ENCODE measurements at places on chromosomes 7 and 10. TPM values are rescaled to one million over a fixed set of nuclear protein-coding genes. Genes with fewer than 3 reads are reported as not detected.

KLF14 gene
- not detected for total RNA-seq

RTKN2 gene
- 3.7 TPM for total RNA-seq

CPA2 gene
- total RNA-seq: not detected

OR6B1 gene
- total RNA-seq: not detected

HDAC9 gene
- total RNA-seq: 101 TPM

GTF2IRD2 gene
- total RNA-seq: 27.5 TPM

PKD2L1 gene
- total RNA-seq: 0.25 TPM

CRPPA gene
- 4.4 TPM for total RNA-seq

ENTPD1 gene
- total RNA-seq: 6.9 TPM

ERVW-1 gene
- total RNA-seq: not detected

GPC2 gene
- total RNA-seq: 44.3 TPM

CNTNAP2 gene
- 83.8 TPM for total RNA-seq

TWIST1 gene
- total RNA-seq: 0.74 TPM

SGMS1 gene
- total RNA-seq: 26.6 TPM

NUDCD3 gene
- 112 TPM for total RNA-seq

ALOX5 gene
- 0.98 TPM for total RNA-seq

HOXA2 gene
- total RNA-seq: not detected

PTPRZ1 gene
- 359 TPM for total RNA-seq

SNX10 gene
- 17.7 TPM for total RNA-seq

ASZ1 gene
- total RNA-seq: not detected

GOLGA7B gene
- 17.7 TPM for total RNA-seq

VWDE gene
- total RNA-seq: 0.25 TPM

FXYD4 gene
- not detected for total RNA-seq

HNRNPH3 gene
- total RNA-seq: 67.4 TPM

MACC1 gene
- 0.25 TPM for total RNA-seq

HSPA12A gene
- 38.8 TPM for total RNA-seq

PRLHR gene
- 2.0 TPM for total RNA-seq

KCP gene
- 0.25 TPM for total RNA-seq

ELAPOR2 gene
- 22.4 TPM for total RNA-seq
